ENCODE measurements at places on chromosomes 3 and 15. TPM values are rescaled to one million over a fixed set of nuclear protein-coding genes. Genes with fewer than 3 reads are reported as not detected.

DNA sequence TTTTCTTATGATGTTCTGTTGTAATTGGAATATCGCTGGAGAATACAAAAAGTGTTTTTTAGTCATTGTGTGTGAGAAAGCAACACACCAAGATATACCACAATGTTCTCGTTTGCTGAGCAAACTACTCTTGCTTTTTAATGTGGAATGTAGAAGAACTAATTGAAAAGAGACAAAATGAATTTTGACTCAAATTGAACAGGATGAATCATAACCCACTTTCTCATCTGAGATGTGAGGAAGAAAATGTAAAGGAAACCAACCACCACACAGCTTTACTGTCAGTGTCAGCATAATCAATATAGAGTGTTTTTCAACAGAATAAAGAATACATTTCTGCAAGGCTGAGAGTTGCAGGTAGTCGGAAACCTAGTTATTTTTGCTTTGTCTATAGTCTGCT is 448.8 kb upstream of the TPRG1 start:
- peaks cover 5% of the 10 kb centered on the region for H3K4me1 ChIP-seq
- H3K27ac ChIP-seq: no peak overlapping the region
- no peak overlapping the region for H3K4me3 ChIP-seq
- H3K36me3 ChIP-seq: no peaks in the 10 kb centered on the region
- no peaks in the 10 kb centered on the region for H3K27me3 ChIP-seq

GRCh38 chr3:163490119-163490518 is 1588.2 kb downstream of the SI start:
- DNase-seq: no peak
- no peak overlapping the region for H3K4me3 ChIP-seq
- no peaks in the 10 kb centered on the region for H3K4me1 ChIP-seq
- H3K27me3 ChIP-seq: no peaks in the 10 kb centered on the region

DNA sequence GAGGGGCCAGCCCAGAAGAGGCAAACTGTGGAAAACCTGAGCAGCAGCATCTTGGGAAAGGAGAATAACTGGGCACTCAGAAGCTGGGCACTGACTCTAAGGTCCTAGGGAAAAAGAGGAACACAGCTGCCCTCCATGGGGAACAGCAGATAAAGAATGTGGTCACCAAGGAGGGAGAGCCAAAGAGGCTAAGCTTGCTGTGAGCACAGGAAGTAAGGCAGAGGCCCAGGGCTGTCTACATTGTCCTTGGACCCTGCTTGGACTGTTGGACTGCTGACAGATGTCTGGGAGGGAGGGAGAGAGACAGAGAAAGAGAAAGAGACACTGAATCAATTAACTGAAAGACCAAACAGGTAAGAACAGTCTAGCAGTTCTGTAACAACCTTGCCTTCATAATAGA is 4.5 kb upstream of the MNS1 start:
- H3K27me3 ChIP-seq: no peaks in the 10 kb centered on the region
- H3K36me3 ChIP-seq: no peaks in the 10 kb centered on the region
- H3K27ac ChIP-seq: no peak overlapping the region
- no peak for DNase-seq
- H3K4me3 ChIP-seq: no peak overlapping the region

DNA sequence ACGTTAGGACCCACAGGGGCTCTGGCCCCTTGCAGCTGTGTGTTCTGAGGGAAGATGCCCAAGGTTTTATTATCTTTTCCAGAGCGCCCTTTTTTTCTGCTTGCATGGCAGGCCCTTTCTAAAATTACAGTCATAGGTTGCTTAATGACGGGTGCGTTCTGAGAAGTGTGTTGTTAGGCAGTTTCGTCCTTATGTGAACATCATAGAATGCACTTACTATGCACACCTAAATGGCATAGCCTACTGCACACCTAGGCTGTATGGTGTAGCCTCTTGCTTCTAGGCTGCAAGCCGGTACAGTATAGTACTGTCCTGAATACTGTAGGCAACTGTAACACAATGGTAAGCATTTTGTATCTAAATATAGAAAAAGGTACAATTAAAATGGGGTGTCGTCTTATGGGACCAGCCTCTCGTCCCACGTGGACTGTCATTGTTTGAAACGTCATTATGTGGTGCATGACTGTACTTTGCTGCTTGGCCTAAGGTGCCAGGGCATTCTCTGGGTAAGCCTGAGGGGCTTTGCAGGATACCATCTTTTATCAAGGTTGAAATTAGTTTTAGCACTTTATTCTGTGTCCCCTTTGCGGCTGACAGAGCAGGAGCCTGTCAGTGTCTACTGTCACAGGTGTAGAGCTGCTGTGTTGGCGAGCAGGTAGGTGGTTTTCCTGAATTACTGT is 10.9 kb downstream of the KLF13 start:
- H3K4me1 ChIP-seq: no peaks in the 10 kb centered on the region
- H3K4me3 ChIP-seq: no peak overlapping the region
- no peaks in the 10 kb centered on the region for H3K36me3 ChIP-seq
- no peak overlapping the region for H3K27ac ChIP-seq

GRCh38 chr3:156368189-156368588 is 186.7 kb downstream of the SSR3 start:
- no peak overlapping the region for H3K4me3 ChIP-seq
- no peaks in the 10 kb centered on the region for H3K27me3 ChIP-seq
- no peak overlapping the region for H3K27ac ChIP-seq
- no peak for DNase-seq

The DLL4 gene
- total RNA-seq: 28.4 TPM

The CSNK1G1 gene
- 15.1 TPM for total RNA-seq

The RARRES1 gene
- 222 TPM for total RNA-seq

The LPCAT4 gene
- total RNA-seq: 32.1 TPM

The SST gene
- total RNA-seq: not detected

Data from aorta (tissue), 5 donors.